Activated CD4-positive, alpha-beta T cell treated with anti-CD3 and anti-CD28 coated beads, Interleukin-2, amount 50 U/mL, for 24 hours (primary cell): ENCODE measurements at places on chromosomes 6 and 20.
A peak's percentile ranks its signal among the peaks of the same experiment; 100 is the strongest.

GRCh38 chr6:45420083-45420908, 42.6 kb upstream of the SUPT3H start:
- DNase-seq = peak; percentile 35

DNA sequence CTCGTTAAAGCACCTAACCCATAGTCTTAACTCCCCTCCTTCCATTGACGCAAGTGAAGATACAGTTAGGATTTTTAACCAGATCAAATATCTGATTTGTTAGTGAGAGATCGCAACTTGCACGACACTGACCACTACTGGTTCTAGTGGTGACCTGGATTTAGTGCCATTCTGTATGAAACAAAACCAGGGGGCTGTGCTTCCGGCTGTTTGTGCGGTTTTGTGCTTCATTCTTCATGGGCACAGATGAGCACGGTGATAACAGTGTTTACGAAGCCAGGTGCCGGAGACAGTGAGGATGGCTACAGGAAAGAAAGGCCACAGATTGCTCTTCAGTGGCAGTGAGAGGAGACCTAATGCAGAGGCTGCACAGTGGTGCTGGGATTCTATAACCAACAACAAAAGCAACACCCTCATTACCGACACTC, 75.5 kb downstream of the NOL4L start:
- DNase-seq = no peak

DNA sequence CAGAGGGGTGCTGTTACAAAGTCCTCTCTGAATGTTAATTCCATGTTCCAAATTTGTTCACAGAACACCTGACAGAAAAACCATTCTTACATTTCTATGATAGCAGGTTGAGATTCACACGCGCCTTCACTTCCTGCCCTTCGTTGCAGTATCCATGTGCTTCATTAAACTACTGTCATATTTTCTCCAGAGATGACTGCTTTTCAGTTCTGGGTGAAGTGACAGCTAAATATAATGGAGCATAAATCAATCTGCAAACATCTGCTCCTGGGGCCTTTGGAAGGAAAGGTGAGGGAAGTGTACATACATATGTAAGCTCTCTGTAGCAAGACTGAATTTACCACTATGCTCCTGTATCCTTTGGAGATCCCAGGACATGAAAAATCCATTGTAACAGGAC, 750.2 kb downstream of the HDGFL1 start:
- no peak for DNase-seq

GRCh38 chr6:90224196-90224595, 72.4 kb downstream of the BACH2 start:
- DNase-seq = no peak

DNA sequence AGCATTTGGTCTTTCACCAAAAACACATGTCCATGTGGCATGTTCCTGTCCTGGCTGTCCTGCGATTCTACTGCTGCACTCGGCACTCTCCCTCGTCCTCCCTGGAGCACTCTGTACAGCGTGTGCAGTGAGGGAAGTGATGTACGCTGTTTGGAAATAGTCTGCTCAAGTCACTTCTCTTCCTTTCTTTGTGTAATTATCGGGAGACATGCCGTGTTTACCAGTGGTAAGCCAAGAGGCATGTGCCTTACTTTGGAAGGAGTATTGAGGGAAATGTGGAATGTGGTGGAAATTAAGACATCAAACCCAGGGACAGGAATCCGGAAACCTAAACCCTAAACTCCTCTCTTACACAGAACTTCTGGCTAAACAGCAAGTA, 268.5 kb upstream of the FOXQ1 start:
- DNase-seq = no peak

GRCh38 chr6:89180971-89181370, 35.1 kb downstream of the PM20D2 start:
- DNase-seq = no peak

- DNase-seq = no peak
Measured at GRCh38 chr6:53014744-53015143, 19.7 kb upstream of the GSTA4 start.

GRCh38 chr20:34643928-34644327, 33.0 kb downstream of the PIGU start:
- DNase-seq = no peak

GRCh38 chr20:8368670-8369069, 236.6 kb downstream of the PLCB1 start:
- no peak for DNase-seq

DNA sequence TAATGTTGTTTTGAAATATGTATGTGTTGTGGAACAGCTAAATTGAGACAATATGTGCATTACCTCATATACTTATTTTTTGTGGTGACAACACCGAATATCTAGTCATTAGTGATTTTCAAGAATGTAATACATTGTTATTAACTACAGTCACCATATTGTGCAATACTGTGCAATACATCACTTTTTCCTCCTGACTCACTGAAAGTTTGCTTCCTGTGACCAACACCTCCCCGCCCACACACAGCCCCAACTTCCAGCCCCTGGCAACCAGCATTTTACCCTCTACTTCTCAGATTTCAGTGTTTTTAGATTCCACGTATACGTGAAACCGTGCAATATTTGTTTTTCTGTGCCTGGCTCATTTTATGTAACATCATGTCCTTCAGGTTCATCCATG, 627.9 kb downstream of the PRKN start:
- peak; percentile 8 for DNase-seq

- DNase-seq = no peak
Measured at GRCh38 chr20:18705490-18705889, 108.1 kb upstream of the SCP2D1 start.
